ENCODE measurements at places on chromosomes 6 and 20.

DNA sequence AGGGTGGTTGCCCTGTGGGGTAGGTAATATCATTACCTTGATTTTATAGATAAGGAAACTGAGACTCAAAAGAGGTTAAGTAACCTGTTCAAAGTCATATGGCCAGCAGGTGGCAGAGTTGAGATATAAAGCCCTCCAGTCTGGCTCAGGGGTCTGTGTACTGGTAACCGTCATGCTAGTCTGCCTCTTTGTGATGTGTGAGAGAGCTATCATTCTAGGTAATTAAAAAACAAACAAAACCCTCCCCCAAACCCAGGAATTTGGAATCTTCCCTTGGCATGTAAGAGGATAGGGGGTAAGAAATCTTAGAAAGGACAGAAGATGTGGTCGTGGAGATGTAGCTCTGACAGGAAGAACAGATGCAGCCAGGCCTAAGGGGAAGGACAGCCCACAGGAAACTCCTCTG, 206.0 kb downstream of the CDC5L start:
- DNase-seq = peak; percentile 64

GRCh38 chr6:36639171-36639808, 39.2 kb upstream of the CDKN1A start:
- DNase-seq = no peak

DNA sequence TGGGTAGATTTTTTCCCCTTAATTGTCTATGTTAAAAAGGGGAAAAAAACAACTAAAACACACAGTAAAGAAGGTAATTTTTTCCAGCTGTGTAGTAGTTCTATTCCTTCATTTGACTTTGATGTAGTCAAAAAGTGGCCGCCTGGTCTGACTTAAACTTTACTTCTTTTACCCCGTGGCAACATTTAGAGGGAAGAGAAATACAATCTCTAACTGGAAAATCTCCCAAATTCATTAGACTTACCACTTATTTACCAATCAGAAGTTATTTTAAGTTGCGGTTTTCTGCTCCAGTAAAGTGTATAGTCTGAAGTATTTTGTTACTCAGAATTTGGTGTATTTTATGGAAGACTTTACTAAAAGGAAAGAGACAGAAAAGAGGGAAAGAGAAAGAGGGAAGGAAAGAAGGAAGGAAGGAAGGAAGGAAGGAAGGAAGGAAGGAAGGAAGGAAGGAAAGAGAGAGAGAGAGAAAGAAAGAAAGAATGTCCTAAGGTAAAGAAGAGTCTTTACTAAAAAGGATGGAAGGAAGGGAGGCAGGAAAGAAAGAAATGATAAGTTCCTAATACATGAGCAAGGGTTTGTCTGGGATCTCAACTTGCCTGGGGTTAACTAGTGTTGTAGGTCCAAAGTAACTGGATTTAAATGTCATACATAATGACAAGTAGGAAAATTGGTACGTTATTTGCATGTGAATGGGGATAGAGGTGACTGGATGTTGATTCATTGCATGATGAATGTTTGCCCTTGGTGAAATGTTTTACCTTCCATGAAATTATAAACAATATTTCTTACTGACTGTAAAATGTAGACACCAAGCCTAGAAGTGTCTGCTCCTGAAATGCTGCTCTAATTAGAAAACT, 135.1 kb downstream of the SAMD5 start:
- DNase-seq = no peak

- no peak for DNase-seq
Measured at GRCh38 chr6:27293436-27294098, 18.5 kb downstream of the POM121L2 start.

- DNase-seq = no peak
Measured at GRCh38 chr20:5945963-5946362, 4.4 kb downstream of the TRMT6 start.

DNA sequence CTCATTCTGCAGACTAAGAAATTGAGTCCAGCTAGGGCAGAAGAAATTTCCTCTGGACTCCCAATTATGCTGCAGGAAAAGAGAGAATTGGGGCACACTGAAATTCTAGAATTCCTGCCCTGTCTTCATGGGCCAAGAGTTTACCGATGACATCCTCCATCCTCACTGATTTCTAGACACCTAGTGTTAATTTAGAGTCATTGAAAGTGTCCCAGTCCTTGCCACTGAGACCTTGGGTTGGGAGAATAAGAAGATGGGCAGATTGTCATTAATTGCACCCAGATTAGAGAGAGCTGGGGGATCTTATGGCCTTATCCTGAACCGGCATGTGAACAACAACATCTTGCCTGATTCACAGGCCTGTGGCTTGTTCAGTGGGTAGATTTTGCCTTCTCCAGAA, 29.0 kb downstream of the ANGPT4 start:
- no peak for DNase-seq

- no peak for DNase-seq
Measured at GRCh38 chr6:27977387-27977786, 20.3 kb downstream of the OR2B6 start.

GRCh38 chr20:47350181-47350550, 6.3 kb downstream of the ZMYND8 start:
- no peak for DNase-seq

- DNase-seq = no peak
Measured at GRCh38 chr6:111220383-111221031, 133.2 kb downstream of the SLC16A10 start.

DNA sequence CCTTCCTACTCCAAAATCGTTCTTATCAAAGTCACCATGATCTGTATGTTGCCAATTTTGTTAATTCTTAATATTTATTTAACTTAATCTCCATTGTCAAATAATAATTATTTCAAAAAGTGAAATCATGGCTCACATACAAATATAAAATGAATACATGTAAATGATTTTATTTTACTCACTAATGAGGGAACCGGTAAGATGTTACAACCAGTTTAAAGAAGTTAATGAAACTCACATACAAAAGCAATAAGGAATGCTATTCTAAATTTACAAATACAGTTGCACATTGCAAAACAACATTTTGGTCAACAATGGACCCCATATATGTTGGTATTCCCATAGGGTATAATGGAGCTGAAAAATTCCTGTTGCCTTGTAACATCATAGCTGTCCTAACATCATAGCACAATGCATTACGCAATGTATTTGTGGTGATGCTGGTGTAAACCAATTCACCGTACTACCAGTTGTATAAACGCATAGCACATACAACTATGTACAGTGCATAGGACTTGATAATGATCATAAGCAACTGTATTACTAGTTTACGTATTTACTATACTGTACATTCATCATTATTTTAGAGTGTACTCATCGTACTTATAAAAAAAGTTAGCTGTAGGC, 6.5 kb upstream of the SLC22A16 start:
- no peak for DNase-seq

DNA sequence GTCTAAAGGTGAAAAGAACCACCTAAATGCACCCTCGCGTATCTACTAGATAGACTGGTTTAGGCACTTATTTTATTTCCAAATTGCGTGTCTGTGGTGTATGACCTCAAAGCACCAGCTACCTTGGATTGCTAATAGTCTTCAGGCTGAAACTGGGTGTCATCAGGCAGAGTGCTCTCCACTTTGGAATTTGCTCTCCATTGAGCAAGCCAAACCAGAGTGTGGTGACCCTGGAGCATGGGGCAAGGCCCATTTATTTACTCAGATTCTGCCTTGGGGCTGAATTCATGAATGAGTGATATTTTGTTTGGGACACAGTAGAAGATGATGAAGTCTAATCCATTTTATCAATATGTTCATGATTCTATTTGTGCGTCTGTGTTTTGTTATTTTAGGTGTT, 812.8 kb upstream of the SLC35B3 start:
- no peak for DNase-seq

- no peak for DNase-seq
Measured at GRCh38 chr20:53428996-53429395, 164.6 kb downstream of the ZNF217 start.

- peak; percentile 43 for DNase-seq
Measured at GRCh38 chr6:166627875-166628801, 1.1 kb upstream of the RPS6KA2 start.

- DNase-seq = no peak
Measured at GRCh38 chr20:46941404-46941803, 46.8 kb downstream of the EYA2 start.

DNA sequence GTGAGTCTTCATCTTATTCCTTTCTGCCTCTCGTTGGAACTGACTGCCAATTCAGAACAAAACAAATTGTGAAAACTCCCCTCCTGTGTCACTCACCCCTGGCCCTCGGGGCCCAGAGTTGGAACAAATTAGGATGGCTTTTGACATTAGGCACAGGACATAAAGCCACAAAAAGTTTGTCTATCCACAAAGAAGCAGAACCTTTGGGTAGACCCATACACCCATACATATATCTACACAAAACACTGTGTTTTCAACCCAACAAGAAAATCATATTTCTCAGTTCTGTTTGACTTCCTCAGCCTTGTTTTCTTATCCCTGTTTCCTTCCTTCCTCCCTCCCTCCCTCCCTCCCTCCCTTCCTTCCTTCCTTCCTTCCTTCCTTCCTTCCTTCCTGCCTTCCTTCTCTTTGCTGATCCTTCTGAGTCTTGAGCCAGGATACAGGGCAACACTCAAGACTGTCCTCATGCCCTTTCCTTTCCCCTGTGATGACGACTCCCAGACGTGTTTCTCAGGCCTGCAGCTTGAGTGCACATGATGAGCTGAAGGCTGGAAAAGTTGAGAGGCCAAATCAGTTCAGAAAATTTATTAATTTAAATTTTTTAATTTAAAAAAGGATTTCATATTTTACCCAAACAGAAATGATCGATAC, 41.7 kb upstream of the NKX2-2 start:
- no peak for DNase-seq

- DNase-seq = no peak
Measured at GRCh38 chr20:39913274-39913673, 775.8 kb downstream of the MAFB start.

- DNase-seq = no peak
Measured at GRCh38 chr6:156984178-156984738, 207.1 kb downstream of the ARID1B start.

- DNase-seq = no peak
Measured at GRCh38 chr6:164121527-164121926, 707.0 kb downstream of the QKI start.

GRCh38 chr6:82589509-82590206, 226.0 kb downstream of the TPBG start:
- no peak for DNase-seq

- DNase-seq = no peak
Measured at GRCh38 chr20:20864351-20865096, 152.1 kb upstream of the RALGAPA2 start.

- no peak for DNase-seq
Measured at GRCh38 chr20:62728028-62728780, 19.6 kb downstream of the NTSR1 start.

DNA sequence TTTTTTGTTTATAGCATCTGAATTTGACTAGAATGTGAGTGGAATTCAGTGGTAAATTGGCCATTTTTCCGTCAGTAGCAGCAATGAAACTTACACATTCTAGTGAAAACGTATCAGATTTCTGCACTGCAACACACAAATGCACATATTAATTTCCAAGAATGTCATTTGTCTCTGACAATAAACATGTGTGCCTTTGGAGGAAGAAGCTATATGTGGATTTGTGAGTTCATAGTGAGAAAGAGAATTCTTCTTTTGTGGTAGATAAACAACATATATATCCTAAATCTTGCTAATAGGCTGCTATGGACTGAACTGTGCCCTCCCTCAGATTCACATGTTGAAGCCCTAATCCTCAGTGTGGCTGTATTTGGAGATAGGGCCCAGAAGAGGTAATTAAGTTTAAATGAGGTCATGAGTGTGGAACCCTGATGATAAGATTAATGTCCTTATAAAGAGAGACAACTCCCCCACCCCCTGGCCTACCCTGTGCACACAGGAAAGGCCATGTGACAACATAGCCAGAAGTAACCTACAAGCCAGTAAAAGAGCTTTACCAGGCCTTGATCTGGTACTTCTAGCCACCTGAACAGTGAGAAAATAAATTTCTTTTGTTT, 200.2 kb upstream of the EYA4 start:
- DNase-seq = no peak

DNA sequence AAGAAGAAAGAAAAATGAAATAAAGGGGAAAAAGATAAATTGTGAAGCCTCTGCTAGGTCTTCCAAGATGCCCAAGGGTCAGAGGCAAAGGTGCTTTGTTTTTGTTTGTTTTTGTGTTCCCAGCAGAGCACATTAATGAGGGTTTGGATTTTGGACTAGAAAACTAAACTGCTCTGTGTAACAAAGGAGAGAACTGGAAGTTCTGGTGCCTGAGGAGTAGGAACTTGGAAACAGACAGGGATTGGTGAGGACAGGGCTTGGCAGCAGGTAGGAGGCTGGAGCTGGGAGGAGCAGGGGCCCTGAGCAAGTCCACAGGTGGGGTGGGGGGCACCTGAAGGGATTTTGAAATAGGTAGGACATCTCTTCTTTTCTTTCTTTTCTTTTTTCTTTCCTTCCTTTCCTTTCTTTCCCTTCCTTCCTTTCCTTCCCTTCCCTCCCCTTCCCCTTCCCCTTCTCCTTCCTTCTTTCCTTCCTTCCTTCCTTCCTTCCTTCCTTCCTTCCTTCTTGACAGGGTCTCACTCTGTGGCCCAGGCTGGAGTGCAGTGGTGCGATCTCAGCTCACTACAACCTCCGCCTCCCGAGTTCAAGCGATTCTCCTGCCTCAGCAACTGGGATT, 15.3 kb upstream of the ABRACL start:
- no peak for DNase-seq

- DNase-seq = no peak
Measured at GRCh38 chr20:10848810-10849370, 175.1 kb upstream of the JAG1 start.

DNA sequence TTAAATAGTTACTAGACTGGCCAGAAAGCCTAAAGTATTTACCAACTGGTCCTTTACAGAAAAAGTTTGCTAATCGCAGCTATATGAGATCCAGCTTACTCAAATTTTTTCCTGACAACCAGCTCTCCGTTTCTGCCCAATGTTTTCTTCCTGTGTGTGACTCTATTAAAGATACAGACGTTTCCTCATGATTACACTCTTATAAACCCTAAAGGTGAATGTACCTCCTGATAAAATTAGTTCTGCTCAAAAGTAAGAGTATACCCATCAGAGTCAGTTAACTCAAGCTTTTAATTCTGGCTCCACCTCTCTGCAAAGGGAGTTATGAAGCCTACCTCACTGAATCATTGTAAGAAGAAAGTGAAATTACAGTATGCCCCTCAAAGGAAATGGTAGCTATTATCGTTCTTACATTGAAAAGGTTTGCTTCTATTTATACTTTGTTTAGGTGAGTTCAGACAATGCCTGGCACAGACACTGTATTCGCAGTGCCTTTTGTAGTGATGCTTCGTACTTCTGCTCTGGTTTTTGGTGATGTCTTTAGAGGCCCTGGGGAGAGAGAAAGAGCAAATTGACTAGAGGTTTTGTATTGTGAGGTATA, 10.2 kb upstream of the MROH8 start:
- no peak for DNase-seq

- DNase-seq = no peak
Measured at GRCh38 chr6:27280540-27281000, 31.5 kb downstream of the POM121L2 start.

Data from activated CD4-positive, alpha-beta T cell treated with anti-CD3 and anti-CD28 coated beads, Interleukin-2, amount 50 U/mL, for 48 hours (primary cell).